ENCODE measurements at places on chromosomes 16 and 17.
A peak's percentile ranks its signal among the peaks of the same experiment; 100 is the strongest.

DNA sequence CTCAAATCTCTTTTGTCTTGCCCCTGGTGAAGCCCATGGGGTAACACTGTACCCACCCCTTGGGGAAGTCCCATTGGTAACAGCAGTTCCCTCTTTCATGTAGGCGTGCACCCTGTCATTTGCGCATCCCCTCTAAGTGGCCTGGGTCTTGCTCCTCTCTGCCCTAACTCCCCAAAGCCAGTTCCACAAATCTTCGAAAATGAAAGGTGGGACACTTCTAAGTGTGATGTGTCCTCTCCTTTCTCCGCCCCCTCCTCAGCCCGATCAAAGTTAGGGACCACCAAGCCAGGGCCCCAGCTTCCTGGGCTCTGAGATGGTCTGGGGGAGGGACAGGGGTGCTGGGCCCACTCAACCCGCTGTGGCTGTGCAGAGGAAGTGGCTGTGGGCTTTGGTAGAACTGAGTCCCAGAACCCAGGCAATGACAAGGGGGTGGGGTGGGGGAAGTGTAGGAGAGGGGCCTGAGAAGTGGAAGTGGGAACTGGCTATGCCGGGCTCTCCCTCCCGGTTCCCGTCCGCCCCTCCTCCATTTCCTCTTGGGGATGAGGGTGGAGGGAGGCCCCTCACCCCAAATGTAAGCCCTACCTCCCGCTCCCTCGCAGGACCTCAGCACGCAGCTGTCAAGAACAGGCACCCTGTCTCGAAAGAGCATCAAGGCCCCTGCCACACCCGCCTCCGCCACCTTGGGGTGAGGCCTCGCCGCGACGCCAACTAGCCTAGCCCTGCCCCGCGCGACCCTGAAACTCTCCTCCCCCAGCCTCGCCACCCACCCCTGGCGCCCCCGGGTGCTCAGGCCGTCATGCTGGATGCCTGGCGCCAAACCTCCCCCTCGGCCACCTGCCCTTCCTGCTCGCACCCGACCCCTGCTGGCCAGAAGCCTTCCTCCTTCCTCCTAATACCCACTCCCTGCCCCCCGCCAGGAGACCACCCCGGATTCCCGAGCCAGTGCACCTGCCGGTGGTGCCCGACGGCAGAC lies 8.7 kb downstream of the ABI3 start:
- no peak for DNase-seq

DNA sequence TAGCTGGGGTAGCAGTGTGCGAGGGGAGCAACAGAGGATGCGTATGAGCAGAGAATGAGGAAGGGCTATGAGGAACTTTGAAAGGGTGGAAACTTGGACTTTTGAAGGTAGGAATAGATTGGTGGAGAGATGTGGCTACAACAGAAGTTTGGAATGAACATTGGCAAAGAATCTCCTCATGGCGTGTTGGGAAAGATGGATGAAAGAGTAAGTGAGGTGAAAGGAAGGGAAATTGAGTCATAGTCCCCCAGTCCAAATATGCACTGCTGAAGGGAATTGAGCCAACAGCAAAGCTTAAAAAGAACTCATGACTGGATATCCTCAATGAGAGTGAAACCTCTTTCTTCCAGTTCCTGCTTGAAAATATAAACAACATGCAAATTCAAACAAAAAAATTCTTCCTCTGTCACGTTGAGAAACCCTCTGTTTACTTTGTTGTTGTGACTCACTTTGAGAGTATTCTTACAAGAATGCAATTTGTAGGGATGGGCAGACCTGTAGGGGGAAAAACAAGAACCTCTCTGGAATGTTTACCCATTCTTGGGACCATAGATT lies 313.2 kb upstream of the KCNJ16 start:
- DNase-seq: no peak

- no peak for DNase-seq
These were observed 95.7 kb upstream of the PSMD7 start for GRCh38 chr16:74200921-74201320.

DNA sequence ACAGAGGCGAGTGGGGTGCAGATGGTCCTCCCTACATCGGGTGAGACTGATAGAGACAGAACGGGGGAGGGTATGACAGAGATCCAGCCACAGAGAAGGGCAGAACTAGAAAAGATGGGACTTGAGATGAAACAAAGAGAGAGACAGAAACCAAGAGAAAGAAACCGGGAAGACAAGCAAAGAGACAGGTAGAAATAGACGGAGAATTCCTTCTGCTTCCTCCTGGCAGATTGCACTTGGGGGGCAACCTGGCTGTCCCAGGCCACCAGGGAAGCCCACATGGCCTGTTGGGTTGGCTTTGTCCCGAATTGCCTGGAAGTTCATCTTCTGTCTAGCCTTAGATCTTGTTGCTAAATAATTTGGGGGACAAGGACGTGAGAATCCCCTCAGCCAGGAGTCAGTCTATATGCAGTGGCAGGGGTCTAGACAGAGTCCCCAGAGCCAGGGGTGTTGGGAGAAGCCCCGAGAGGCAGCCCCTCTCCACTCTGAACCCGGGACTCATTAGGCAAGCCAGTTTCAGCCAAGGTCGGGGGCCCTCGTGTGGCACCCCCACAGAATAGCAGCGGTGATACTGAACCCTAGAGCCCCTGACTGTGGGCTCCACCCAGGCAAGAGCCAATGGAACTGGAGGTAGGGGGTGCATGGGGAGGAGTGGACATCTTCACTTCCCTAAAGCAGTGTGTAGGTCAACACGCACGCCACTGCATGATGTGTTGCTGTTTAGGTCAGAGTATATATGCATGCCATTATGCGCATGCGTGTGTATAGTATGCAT lies 627 bp upstream of the TSPOAP1 start:
- DNase-seq: no peak

GRCh38 chr17:913207-913606 lies 66.4 kb downstream of the NXN start:
- DNase-seq: no peak

DNA sequence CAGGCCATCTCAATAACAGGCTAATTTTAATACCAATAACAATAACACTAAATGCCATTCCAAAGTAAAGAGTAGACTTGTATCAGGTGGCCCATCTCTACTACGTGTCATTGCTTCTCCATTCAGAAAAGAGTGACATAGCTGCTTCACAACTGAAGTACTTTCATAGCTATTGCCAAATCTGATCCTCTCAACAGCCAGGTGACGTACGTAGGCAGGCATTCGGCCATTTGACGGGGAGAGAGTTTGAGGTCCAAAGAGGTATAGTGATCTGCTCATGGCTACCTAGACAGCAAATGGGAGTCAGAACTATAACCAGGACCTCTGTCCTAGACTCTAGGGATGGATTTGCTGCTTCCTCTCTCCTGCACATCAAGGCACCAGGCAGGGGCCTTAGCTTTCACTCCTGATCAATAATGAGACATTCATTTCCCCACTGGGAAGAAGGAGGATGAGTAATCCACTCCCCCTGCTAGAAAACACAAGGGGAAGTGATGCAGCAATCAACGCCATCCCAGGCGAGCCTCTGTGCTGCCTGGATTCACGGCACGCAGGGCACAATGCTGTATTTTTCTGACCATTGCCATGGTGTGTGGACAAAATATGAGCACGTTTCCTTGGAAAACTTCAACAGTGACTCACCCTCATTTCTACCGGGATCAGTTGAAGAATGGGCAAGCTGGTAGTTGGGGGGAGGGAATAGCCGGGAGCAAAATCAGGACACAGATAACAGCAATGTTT lies 80.9 kb downstream of the SPACA3 start:
- DNase-seq: no peak

GRCh38 chr17:81908793-81909192 lies 2.4 kb downstream of the PCYT2 start:
- DNase-seq: no peak

DNA sequence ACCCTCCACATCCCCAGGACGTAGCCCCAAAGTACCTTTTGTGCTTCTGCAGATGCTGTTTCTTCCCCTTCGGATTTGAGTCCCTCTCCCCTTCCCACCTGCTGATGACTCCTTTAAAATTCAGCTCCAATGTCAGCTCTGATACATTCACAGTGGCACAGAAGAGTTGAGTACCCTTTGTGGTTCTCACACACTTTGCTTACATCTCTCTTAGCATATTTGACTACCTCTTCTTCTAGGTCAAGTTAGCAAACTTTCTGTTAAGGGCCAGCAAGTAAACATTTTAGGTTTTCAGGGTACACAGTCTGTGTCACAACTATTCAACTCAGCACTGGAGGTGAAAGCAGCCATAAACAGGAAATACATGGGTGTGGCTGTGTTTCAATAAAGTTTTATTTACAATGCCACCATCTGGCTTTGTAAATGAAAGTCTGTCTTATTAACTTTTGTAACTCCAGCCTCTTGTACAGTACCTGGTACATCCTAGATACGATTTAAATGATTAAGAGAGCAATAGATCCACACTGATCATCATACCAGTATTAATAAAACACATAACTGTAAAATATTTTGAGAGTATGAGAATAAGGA lies 161.7 kb downstream of the SOX9 start:
- DNase-seq: no peak

DNA sequence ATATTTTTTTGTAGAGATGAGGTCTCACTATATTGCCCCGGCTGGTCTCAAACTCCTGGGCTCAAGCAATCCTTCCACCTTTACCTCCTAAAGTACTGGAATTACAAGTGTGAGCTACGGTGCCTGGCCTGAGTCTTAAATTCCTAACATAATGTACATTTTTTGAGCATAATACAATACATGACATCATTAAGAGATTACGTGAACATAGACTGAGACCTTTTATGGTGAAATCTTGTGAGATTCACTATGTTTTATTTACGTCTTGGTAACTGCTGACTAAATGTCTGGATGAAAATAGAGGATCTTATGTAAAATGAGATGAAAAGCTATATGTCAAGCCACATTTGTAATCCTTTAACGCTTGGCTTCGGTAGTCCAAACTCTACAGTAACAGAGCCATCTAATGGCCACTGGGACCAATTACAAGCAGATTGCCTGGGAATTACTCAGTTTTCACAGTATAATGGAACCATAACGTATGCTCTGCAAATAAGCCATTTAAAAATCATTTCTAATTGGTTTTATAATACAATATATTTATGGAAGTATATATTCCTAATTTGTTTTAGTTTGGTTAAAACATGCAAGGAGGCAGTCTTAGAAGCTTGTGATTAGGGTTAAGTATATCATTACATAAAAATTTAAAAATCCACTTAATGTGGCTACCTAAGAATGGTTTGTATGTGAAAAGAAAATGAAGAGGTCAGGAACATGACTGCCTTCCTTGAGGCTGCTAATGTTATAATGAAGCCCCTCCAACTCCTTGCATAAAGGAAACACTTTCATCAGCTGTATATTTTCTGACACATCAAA lies 8.1 kb upstream of the EFCAB13 start:
- DNase-seq: peak; percentile 39

GRCh38 chr17:10266296-10266876 lies 68.0 kb upstream of the GAS7 start:
- no peak for DNase-seq

GRCh38 chr16:72236866-72237265 lies 64.9 kb upstream of the PMFBP1 start:
- no peak for DNase-seq

GRCh38 chr17:49998836-49999511 lies 4.0 kb upstream of the DLX3 start:
- no peak for DNase-seq

DNA sequence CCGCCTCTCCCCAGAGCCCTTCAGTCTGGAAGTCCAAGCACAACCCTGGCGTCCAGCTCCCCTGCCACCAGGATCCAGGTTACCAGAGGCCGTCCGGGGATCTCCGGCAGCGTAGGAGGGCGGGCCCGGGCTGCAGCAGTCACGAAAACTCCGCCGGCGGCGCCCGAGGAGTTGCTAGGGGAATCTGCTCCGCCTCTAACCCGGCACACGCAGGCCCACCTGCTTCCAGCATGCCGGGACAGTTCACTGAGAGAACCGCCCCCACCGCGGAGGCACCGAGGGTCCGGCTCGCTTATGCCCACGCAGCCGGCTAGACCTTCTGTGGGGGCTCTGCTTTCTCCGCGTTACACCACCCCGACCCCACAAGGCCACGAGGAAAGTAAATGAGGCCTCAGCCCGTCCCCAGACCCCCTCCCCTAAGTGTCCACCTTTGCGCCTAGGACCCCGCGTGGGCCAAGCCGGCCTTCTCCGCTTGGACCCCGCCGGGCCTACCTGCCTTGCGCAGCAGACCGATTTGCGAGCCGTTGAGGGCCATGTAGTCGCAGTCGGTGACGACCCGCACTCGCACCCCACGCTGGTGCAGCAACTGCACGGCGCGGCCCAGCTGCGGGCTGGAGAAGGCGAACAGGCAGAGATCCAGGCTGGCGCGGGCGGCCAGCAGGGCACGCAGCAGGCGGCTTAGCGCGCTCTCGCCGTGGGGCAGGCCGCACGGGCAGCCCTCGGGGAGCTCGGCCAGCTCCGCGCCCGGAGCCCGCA lies 587 bp downstream of the PLD6 start:
- DNase-seq: peak; percentile 50

GRCh38 chr16:52545898-52546266 lies 1.1 kb downstream of the TOX3 start:
- DNase-seq: no peak

- no peak for DNase-seq
These were observed 49.9 kb downstream of the NT5M start for GRCh38 chr17:17352836-17353624.

DNA sequence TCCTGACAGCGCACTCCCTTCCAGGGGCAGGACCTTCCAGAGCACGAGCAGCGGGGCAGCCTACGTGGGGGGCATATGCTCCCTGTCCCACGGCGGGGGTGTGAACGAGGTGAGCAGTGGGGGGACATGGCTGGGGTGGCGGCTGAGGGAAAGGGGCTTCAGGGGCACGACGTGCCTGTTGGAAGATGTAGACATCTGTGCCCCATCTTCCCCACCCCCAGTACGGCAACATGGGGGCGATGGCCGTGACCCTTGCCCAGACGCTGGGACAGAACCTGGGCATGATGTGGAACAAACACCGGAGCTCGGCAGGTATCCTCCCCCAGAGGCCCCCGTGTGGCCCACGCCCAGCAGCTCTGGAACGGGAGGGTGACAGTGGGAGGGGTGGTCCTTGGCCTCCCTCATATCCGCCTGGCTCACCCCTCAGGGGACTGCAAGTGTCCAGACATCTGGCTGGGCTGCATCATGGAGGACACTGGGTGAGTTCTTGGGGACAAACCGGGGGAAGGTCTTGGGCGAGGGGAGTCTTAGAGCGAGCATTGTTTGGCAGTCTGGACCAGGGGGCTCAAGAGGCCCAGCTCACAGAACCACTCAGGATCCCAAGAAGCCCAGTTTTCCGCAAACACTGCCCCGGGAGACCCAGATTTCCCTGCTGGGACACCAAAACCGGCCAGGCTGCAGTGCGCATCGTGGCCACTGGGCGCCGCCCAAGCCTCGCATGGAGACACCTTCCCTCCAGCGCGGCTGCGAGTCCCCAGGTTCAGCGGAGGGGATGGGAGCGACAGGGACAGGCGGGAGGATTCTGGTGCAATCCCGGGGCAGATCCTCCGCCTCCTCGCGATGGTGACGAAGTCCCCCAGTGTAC lies 15.7 kb downstream of the ADAM11 start:
- peak; percentile 46 for DNase-seq

DNA sequence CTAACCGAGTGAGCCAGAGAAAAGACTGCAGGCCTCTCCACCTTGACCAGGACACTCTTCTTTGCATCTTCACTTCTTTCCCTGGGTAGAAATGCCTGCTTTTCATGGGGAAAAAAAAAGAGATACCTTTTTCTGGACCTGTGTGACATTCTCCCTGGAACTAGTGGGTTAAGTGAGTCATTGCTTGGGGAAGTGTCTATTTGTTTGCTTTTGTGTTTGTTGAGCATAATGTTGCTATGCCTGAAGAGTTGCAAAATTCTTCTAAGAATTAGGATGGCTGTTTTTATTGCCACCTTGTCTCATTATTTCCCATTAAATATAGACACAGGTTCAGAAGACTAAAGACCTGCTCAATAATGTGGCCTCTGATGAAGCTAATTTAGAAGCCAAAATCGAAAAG lies 18.8 kb downstream of the CLUAP1 start:
- no peak for DNase-seq

- DNase-seq: no peak
These were observed 16.5 kb upstream of the SOX9 start for GRCh38 chr17:72104164-72104862.
